ENCODE measurements at places on chromosomes 1 and 21.

GRCh38 chr1:242147096-242147976 lies 148.4 kb upstream of the MAP1LC3C start:
- peak; percentile 39 for ATAC-seq

- no peak for ATAC-seq
Measured at GRCh38 chr1:238772322-238772721, 614.0 kb upstream of the CHRM3 start.

DNA sequence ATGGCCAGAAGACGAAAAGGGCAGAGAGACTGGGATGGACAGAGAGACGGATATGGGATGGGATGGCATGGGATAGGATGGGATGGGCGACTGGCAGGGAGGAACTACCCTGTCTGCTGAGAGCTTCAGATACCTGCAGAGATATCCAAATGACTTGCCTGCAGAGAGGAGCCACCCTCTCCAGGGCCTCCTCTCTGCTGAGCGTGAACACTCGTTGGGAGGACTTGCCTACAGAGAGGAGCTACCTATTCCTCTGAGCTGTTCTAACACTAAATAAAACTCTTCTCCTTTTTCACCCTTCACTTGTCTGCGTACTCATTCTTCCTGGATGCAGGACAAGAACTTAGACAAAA lies 67.1 kb upstream of the LRRN2 start:
- ATAC-seq, result no peak

DNA sequence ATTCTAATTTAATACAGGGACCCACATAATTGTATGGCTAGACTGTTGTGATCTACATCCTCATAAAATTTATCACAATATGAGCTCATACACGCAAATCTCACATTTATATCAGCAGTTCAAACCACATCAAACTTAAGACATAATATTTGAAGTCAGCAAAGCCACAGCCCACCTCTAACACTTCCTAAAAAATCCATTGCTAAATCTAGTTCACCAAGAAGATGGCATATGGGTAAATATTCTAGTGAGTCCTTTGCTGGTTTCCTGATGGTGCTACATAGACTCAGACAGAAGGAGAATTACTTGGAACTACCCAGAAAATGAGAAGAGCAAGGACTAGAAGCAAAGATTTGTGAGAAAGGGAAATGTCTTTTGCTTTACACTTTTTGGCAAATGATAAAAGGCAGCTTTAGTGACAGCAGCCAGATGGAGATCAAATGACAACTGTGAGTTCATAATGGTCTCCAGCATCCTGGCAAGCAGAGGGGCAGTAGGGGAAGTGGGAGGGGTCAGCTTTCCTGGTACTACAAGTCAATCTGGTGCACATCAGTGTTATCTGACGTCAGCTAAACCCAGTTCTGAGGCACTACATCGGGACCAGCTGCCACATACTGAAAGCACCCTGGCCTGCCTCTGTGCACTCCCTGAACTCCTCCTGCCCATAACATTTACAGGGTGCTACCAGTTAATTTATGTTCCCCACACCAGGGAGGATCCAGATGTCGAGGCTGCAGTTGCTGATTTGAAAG lies 10.6 kb upstream of the GADD45A start:
- peak; percentile 85 for ATAC-seq

DNA sequence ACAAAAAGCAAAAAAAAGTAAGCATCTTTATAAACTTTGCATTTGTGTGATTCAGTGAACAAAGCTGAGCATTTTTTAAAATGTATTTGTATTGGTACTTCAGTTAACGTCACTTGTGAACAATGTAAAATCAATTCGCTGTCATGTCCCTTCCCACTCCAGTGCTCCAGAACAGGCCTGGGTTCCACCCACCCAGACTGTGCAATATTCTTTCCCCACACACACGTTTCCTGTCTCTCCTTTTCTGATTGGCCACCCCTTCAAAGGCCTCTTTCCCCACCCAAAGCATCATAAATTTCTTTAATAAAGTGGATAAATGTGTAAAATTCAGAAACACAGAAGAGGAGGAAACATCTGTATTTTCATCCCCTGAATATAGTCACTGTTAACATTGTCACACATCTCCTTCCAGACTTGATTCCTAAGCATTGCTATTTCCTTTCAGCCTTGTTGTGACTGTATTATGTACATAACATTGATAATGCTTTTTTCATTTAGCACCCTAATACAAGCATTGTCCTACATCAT lies 12.0 kb downstream of the CLEC20A start:
- peak; percentile 48 for ATAC-seq

DNA sequence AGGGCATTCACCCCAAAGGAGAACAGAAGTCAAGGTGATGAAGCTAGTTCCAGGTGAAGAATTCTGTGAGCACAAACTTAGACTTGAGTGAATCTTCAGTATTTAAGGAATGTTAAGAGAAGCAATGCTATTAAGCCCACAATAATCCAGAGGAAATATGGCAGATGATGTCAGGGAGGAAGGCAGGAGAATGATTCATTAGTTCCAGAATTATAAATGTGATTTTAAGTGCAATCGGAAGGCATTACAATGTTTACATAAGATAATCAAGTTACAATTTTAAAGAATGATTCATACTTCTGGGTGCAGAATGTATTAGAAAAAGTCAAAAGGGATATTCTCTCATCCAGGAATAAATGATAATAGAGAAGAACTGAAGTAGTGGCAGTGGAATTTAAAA lies 545.2 kb upstream of the BRINP3 start:
- no peak for ATAC-seq

GRCh38 chr21:43997766-43998742 lies 14.1 kb upstream of the TRAPPC10 start:
- ATAC-seq, result no peak

- ATAC-seq, result no peak
Measured at GRCh38 chr21:41888749-41889376, 9.7 kb upstream of the PRDM15 start.

DNA sequence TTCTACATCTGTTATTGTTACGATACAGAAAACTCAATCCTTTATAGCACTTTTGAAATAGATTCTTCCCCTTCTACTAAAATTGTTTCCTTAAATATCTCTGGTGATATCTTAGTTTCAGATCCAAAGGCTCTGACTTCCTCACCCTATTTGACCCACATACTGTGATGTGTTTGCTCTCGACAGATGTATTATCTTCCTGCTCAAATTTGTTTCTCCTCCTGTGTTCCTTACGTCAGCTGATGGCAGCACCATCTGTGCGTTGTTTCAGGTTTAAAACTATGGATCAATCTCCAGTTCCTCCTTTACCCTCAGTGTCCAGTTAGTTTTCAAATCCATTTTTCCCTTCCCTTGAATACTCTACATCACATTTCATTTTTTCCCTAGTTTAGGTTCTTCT lies 274.4 kb downstream of the RYR2 start:
- ATAC-seq, result no peak

- ATAC-seq, result no peak
Measured at GRCh38 chr1:7743346-7743745, 27.8 kb upstream of the VAMP3 start.

- ATAC-seq, result peak; percentile 75
Measured at GRCh38 chr1:98045211-98045766, 124.5 kb upstream of the DPYD start.

- no peak for ATAC-seq
Measured at GRCh38 chr1:104125970-104126369, 376.3 kb downstream of the AMY1C start.

DNA sequence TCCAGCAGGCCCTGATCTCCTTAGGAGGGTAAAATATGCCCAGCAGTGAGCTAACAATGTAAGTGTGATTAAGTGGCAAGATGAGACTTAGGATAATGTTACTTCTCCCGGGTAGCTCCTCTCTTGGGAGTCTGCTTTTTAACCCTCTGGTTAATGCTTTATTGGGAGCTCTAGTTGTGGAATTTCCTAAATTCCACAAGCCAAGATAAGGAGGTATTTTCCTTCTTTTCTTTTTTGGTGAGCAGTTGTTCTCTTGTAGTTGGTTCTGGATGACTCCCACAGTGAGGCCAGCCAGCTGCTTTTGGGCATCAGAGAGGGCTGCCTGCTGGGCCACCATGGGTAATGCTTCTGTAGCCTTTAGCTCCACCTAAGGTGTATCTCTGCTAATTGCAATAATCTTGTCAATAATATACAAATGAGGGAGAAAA lies 19.3 kb downstream of the C1orf52 start:
- peak; percentile 42 for ATAC-seq

- no peak for ATAC-seq
Measured at GRCh38 chr1:193806079-193807048, 620.0 kb upstream of the B3GALT2 start.

DNA sequence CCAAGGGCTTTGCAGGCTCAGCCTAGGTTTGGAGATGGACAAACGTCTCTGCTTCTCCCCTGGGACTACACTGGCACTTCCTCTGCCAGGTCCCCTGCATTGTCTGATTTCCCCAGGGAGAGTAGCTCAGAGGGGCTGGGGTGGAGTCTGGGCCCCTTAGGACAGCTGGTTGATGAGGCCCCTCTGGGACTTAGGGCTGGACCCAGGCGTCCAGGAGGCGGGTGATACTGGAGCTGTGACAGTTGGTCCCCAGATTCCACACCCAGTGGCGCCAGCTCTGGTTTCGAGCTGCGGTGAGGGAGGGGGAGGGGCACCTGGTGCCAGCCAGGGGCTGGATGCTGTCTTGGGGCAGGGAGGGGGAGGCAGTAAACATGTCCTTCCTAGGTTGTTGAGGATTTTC lies 7.4 kb upstream of the MEX3A start:
- no peak for ATAC-seq

- no peak for ATAC-seq
Measured at GRCh38 chr1:14451217-14451616, 147.3 kb upstream of the KAZN start.

DNA sequence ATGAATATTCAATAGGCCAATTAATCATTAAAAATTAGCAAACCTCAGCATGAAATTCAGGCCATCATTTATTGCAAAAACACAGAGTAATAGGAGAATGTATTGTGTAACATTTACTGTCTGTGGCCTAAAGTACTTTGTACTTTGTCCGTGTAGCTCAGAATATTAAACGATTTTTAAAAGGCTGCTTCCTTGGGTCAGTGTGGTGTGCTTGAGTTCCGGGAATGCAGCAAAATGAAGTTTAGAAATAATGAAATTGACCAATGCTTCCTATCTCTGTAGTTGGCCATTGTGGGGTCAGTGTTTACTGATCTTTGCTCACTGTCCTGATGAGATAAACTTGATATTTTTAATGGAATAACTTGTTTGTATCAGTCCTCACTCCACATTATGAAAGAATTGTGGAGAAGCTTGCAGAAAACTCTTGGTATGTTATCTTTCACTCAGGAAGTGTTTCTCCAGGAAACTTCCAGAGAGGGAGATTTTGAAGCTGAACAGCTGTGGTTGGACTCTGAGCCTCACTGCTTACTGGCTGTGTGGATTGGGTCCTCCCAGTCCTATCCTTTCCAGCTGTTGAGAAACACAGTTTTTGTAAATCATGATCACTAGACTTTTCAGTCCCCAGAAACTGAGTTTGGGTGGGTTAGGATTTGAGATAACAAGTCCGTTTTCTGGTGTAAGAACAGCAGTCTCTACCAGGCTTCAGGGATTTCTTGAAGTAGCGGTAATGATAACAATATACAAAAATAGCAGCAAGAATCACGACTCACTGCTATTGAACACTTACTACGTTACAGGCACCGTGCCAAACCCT lies 19.2 kb upstream of the MTARC1 start:
- no peak for ATAC-seq

DNA sequence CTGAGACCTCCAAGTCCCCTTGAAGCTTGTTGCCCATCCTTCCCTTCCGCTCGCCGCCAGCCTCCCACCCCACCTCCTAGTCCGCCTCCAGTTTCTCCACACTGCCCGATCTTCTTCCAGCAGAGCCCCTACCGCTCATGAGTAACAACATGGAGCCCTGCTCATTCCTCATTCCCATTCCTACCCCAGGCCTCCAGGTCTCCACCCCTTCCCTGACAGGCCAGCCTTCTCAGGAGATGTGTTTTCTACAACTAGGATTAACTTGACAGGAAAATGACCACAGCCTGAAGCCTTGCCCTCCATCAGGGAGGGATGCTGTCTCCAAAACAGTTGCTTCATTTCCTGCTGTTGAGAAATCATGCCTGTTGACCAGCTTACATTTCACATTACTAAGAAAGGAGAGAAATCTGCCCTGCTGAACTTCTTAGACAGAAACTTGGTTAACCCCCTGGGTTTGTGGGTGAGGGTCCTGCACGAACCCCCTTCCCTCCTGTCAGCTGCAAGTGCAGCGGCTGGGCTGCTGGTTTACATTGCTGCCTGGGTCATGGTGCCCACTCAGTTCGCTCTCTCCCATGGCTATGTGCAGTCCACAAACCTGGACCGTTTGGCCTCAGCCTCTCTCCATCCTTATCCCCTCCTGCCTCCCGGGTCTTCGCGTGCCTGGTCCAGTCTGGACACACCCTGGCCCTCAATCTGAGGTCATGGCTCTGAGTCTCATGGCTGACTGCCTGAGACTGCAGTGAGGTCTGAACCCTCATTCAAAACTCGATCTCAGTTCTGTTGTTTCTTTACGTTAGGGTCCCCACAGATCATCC lies 16.1 kb upstream of the CHI3L1 start:
- no peak for ATAC-seq

DNA sequence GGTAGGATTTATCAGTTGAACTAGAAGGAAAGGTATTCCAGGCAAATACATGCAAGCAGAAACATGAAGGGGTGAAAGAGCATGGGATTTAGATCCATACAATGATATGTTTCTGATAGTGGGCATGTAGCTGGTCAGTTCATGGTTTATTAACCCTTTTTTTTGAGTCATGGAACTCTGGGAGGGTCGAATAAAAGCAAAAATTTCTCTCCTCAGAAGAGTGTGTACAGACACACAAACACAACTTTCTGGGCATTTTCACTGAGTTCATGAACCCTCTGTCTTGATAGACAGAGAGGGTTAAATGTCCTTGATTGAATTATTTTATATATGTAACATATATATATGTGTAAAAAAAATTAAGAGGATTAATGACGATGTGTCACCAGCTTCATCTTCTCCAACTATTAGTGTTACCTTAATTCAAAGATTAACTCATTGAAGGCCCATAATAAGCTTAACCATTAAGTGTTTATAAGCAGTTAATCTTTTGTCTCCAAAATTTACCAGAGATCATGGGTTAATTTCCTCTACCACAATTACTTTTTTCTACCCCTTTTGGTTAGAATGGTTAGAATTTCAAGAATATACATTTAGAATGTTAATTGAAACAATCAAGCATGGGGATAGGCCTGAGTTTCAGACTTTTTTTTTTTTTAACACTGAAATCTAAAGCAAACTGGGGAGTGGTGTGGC lies 4.6 kb downstream of the JUN start:
- ATAC-seq, result no peak

DNA sequence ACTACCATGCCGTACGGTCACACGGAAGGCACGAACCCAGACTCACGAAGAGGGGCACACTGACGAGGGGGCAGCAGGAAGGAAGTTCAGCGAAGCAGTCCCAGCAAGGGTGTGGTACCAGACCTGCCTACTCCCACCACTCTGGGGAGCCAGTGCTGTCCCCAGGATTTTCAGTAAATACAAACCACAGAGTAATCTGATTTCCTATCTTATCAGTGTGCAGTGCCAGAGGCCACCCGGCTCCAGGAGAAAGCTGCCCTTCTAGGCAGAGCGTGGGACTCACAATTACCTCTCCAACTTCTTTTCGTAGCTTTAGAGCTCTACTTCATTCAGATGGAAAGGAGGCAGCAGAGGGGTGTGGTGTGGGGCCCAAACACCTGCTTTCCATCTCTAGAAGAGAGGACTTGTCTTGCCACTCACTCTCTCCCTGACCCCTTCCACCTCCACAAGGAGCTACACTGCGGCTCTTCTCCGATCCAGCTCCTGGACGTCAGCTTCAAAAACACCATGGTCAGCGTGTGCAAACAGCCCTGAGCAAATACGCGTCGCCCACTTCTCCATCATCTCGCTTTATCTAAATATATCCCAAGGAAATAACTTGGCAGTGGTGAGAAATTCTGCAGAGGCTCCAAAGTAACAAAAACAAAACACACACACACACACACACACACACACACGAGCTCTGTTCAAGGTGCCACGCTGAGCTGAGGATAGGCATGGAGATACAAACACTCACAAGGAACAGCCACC lies 98.5 kb downstream of the MRPL37 start:
- peak; percentile 15 for ATAC-seq
